ENCODE measurements at places on chromosomes 3 and 15.

DNA sequence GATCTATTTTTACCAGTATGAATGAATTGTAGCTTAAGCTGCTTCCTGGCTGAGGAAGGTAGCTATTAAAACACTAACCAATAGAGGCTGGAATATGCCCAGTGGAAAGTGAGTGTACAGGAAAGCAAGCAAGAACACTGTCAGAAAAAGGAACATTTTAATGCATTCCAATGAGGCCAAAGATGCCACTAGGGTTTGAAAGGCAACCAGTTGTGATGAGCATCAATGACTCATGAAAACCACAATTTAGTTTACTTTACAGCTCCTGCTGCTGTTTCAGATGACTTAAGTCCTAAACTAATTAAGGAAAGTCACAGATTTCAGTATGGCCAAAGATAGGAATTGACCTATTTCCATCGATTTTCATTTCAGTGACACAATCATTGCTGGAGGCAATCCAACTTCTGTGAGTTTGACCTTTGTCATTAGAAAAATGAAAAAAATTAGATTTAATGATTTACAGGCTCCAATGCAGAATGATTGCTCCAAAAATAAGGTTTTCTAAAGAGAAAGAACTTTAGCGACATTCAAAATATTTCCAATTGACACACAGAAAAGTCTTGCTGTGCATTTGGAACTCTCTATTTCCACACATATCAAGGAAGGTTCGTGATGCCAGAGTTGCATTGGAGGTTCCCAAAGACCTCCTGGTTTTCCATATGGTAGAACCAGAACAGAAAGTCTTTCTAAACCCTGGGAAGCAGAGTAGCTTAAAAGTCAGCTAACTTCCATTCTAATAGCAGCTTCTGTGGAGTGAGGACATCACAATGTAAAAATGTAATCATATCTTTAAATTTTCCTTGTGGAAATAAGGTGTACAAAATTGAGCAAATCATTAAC lies 103.0 kb downstream of the SUCNR1 start:
- DNase-seq = no peak

DNA sequence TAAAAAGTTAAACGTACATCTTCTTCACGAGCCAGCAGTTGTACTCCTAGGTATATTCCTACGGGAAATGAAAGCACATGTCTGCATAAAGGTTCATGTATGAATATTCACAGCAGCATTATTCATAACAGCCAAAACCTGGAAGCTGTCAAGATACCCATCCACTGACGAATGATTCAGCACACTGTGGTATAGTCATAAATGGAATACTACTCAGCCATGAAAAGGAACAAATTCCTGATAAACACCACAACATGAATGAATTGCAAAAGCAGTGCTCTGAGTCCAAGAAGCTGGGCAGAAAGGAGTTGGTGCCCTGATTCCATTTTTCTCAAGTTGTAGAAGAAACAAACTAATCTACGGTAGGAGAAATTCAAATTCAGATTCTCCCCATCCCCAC lies 3.9 kb downstream of the TMEM43 start:
- DNase-seq = no peak

DNA sequence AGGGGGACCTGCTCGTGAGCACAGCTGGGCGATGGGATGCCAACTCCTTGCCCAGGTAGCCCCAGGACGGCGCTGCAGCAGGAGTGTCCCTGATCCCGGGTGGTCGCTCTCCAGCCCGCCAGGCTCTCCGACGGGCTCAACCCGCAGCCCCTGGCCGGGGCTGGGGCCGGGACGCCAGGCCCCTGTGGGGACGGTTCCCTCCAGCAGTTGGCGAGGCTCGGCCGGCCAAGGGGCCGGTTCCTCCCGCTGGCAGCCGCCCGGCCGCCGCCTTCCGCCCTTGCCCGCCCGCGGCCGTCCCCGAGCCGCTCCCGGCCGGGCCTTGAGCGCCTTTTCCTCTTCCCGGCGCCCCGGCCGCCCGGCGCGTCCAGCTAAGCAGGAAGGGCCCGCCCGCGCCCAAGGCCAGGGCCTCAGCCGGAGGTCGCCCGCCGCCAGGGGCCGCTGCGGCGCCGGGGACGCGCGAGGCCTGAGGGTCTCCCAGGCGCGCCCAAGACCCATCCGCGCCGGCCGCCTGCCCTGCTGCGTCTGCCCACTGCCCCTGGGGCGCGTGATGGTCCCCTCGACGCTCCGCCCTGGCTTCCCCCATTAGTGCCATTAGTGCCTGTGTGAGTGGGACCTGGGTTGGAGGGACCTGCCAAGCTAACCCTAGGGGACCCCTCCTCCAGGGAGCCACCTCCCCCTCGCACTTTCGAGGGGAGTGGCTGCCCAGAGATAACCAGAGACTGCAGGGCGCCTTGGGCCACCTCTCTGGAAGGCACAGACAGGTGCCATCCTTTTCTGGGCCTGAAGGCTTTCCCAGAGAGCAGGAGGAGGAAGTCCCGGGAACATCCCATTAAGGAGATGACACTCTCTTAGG lies 106.4 kb downstream of the FBLN2 start:
- no peak for DNase-seq

- DNase-seq = no peak
These were observed 152.0 kb downstream of the WNT7A start for GRCh38 chr3:13727890-13728289.

DNA sequence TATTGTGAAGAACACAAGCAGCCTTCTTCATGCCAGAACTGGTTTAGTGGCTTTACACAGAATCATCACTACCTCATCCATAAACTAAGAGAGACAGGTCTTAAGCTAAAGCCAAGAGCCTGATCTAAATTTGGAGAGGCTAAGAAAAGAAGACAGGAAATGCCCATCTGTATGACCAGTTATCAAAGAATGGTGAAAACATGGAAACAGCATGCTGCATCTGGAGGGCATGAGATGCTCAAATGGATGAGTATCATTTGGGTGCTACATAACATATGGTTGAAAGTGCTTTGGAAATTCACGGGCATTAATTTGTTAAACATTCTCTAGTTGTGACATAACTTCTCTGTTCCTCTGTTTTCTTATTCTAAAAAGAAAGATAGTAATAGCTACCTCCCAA lies 112.5 kb downstream of the CPNE4 start:
- no peak for DNase-seq

DNA sequence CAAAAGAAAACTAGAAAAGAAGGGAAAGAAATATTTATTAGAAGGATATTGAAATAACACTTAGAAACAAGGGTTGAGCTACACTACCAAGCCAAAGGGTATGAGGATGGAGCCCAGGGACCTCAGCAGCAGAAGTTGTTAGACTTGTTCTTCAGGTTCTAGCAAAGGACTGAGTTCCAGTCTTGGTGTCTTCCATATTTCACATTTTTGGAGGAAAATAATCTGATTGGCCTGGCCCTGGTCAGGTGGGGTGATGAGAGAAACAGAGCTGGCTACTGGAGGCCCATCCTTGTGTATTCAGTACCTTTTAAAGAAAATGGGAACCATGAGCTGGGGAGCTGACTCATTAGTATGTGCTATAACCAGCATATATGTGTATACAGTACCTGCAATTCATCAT lies 28.2 kb downstream of the PPP4R2 start:
- DNase-seq = no peak

DNA sequence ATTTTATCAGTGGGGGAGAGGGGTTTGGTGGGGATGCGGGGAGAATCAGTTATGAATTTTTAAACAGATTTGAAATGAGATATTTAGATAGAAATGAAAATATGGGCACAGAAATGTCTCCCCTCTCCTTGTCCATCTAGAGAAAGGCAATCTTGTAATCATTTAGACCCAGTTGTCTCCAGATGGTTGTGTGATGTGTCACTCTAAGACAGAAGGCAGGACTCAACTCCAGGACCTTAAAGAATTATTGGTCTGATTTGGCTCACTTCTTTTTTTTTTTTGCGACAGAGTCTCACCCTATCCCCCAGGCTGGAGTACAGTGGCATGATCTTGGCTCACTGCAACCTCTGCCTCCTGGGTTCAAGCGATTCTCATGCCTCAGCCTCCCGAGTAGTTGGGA lies 77.2 kb downstream of the EOMES start:
- no peak for DNase-seq

GRCh38 chr15:85168642-85169173 lies 187.1 kb downstream of the PDE8A start:
- DNase-seq = peak; percentile 12

GRCh38 chr15:33150971-33151370 lies 43.5 kb downstream of the FMN1 start:
- no peak for DNase-seq

DNA sequence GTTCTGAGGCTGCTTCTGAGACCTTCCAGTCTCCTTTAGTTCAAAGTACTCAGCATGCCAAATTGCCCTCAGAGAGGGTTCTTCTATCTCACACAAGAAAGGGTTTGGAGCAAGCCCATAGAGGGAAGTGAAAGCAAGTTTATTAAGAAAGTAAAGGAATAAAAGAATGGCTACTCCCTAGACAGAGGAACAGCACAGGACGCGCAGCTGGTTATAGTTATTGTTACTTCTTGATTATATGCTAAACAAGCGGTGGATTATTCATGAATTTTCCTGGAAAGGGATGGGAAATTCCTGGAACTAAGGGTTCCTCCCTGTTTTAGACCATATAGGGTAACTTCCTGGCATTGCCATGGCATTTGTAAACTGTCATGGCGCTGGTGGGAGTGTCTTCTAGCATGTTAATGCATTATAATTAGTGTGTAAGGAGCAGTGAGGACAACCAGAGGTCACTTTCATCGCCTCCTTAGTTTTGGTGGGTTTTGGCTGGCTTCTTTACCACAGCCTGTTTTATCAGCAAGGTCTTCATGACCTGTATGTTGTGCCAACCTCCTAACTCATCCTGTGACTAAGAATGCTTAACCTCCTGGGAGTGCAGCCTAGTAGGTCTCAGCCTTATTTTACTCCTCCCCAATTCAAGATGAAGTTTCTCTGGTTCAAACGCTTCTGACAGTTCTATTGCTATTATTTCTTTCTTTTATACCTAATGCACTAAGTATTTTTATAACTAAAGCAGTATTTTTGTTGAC lies 26.3 kb downstream of the SCN11A start:
- no peak for DNase-seq

DNA sequence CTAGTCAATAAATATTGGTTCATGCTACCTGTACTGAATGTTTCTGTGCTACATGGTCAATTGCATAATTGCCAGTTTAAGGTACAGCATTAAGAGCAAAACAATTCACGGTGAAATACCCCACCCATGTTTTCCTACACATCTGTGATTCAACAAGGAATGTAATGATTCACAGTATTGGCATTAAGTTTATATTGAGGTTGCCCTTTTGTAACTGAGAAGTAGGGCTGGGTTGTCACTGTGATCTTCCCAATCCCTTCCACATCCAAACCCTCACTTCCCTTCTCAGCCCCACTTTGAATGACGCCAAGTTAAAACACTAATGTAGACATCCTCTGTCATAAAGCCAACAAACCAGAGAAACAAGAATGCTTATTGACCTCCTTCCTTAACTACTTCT lies 112.0 kb upstream of the TJP1 start:
- DNase-seq = no peak

- DNase-seq = no peak
These were observed 6.5 kb upstream of the TM4SF19 start for GRCh38 chr3:196344663-196345062.

DNA sequence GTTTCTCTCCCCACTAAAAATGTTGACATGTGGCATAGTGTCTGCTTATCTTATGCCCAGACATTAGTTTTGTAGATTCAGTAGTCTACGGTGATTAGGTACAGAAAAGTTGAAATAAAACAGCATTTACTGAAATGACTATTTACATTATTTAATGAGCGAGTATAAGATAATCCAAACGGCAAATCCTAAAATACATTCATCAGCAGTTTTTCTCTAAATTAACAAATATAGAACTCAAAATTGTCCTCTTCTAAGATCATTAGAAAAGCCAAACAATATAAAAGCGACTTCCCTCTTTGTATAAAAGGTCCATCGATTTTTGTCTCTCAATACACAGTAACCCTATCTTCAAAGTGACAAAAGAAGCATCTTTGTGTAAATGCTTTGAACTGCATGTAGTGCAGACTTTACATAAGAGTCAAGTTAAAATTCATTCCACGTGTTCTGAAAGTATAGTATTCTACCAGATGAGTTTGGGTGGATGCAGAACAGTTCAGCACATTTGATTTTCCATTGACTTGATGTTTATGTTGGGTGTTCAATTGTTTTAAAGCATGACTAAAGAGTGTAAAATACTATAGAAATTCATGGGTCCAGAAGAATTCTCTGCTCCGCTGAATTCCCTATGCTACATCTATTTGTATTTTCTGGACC lies 480.8 kb upstream of the DPH6 start:
- no peak for DNase-seq

- DNase-seq = no peak
These were observed at the start of gene CACNA2D3 for GRCh38 chr3:54122324-54123002. TSS of gene CACNA2D3 (plus strand) at chr3:54122552.

DNA sequence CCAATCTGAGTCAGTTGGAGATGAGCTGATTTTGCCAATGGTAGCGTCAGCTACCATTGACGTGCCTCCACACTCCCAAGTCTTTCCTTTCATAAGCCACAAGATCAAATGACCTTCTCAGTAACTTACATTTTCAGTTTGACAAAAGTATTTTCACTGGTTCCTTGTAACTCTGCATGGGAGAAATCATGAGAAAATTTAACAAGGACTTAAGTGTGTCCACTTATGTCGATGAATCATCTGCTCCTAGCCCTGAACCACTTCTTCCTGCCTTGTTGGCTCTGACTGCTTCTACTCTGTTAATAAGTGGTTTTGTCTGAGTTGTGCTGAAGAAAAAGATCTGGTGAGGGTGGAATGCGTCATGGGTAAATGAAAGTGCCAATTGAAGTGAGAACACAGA lies 101.2 kb downstream of the NFKBIZ start:
- no peak for DNase-seq

- no peak for DNase-seq
These were observed 10.4 kb downstream of the ATP2B2 start for GRCh38 chr3:10495003-10495402.

DNA sequence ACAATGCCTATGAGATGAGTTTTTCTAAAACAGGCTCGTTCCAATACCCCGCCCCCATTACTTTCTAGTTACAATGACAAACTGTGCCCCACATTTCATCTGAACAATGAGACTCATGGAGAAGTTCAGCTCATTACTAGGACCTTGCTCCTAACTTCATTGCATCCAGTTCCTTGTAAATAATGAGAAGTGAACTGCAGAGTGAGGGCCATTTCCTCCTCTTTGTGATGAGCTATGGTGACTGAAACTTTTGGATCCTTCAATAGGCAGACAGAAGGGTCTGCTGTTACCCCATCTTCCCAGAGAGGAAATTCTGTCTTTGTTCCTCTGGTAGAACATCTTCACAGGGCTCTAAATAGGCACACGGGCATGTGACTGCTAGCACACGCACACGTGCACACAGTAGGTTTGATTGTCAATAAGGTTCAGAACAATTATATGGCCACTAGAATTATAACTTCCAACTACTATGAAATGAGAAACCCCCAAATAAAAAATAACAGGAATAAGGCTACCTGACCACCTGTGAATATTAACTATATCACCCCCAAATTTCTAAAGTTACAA lies 51.8 kb downstream of the SERP1 start:
- DNase-seq = no peak

DNA sequence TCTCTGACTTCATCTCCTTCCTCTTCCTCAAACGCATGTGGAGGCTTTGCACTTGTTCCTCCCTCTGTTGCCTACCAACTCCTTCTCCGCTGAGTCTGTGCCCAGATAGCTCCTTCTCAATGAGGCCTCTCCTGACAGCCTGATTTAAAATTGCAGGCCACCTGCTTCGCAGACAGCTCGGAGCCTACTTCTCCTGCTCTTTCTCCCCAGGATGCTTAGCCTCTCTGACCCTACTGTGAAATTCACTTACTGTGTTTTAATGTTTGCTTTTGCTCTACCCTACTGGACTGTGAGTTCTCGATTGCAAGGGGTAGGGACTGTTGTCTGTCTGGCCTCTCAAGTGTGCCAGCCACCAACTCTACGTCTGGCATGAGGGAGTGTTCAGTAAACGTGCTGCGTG lies 83.4 kb downstream of the EEFSEC start:
- DNase-seq = no peak

Measured in stimulated activated CD8-positive, alpha-beta memory T cell treated with anti-CD3 and anti-CD28 coated beads, Interleukin-7, amount 100 ng/mL, for 1 hour (primary cell).